Stimulated activated CD8-positive, alpha-beta memory T cell treated with anti-CD3 and anti-CD28 coated beads, Interleukin-15, amount 100 ng/mL, for 48 hours (primary cell): ENCODE measurements at places on chromosomes 7 and 10.

- no peak for DNase-seq
These were observed 15.4 kb downstream of the PRF1 start for GRCh38 chr10:70587045-70587658.

- no peak for DNase-seq
These were observed 1.2 kb upstream of the MAP3K8 start for GRCh38 chr10:30432622-30433305.

GRCh38 chr10:118241229-118242137, 100.6 kb downstream of the FAM204A start:
- DNase-seq: peak; percentile 25

- no peak for DNase-seq
These were observed 107.8 kb upstream of the SHH start for GRCh38 chr7:155920068-155920461.

DNA sequence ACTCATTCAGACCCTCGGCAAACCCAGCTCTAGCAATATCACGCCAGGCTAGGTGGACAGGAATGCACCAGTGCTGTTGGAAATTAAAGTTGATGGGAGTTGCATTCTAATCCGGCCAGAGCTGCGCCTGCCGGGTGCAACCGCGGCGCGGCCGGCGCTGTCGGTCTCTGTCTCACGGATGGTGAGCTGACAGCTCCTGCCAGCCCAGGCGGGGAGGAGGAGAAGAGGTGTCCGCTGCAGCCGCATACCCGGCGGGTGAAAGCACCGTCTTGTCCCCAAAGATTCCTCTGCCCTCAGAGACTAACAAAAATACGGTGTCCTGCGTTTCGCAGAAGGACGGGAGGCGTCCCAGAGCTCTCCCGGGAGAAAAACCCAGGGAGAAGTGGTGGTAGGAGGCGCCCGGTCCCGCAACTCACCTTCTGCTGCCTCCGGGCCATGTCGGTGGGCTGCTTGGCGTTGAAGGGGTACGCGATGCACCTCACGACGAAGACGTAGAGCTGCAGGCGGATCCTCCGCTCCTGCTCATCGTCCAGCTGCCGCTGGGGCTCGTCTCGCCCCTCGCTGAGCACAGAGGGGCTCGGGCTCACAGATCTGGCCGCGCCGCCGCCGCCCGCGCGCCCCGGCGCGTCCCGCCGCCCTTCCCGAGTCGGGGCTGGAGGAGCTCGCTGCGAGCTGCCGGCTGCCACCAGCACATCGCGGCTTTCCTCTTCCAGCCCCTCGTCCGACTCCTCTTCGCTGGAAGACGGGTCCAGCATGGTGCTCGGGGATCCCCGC, 490 bp downstream of the CADPS2 start:
- DNase-seq: no peak

DNA sequence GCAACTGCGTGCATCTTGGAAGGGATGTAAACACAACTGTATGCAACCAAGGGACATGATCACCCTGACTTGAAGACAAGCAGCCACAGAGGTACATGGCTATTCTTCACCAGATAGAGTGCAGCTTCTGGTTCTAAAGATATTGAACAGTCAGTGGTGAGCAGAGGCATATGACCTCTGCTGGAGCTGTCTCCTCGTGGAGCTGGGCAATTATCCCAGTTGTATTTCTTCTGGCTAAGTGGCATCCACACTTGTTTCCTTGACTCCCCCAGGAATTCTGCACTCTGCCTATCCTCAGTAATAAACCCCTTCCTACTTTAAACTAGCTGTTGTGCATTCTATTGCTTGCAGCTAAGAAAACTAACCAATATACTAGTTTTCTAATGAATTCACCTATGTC, 216.8 kb downstream of the THSD7A start:
- DNase-seq: no peak

GRCh38 chr7:53428045-53428444, 392.6 kb downstream of the POM121L12 start:
- DNase-seq: no peak

GRCh38 chr10:52658112-52658511, 114.5 kb downstream of the MBL2 start:
- DNase-seq: no peak

- DNase-seq: no peak
These were observed 9.0 kb downstream of the LFNG start for GRCh38 chr7:2528481-2529095.

DNA sequence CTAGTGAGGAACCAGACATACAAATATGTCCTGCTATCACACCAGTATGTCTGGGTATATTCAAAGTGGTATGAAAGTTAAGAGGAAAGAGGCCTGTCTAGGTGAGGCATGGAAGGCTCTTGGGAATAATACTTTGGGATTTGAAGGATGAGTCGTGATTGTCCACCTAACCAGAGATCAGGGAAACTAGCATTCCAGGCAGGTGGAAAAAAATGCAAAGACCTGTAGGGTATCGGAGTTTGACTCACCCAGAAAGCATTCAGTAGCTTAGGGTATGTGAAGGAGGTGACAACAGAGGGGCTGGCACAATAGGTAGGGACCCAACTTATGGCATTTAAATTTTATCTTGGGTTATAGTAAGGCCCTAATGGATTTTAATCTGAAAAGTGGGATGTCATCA, 950 bp upstream of the GCC1 start:
- DNase-seq: no peak

DNA sequence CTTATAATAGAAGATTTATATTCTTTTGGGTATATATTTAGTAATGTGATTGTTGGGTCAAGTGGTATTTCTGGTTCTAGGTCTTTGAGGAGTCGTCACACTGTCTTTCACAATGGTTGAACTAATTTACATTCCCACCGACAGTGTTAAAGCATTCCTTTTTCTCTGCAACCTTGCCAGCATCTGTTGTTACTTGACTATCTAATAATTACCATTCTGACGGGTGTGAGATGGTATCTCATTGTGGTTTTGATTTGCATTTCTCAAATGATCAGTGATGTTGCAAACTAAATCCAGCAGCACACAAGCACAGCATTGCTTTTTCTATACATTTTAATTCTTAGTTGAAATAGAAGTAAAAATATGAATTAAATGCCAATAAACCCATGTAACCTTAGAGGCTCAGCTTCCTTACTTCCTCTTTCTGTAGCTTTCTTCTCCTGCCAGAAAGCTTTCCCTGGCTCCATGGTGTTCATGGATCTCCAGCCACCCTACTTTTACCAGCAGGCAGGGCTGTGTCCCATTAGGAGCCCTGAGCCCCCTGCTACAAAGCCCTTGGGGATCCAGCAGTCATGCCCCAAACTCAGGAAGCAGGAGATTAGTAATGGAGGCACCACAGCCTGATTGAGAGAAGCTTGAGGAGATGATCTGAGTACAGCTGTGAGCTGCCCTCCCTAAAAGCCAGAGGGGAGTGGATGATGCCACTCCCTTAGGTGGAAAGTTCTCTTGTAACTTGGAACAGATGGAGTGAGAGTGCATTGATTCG, 158.6 kb downstream of the TMEM178B start:
- no peak for DNase-seq
